ENCODE measurements at places on chromosomes 3 and 15. TPM values are rescaled to one million over a fixed set of nuclear protein-coding genes. Genes with fewer than 3 reads are reported as not detected.

Gene CHSY1
- total RNA-seq: 58.3 TPM

Gene SERPINI2
- not detected for total RNA-seq

Gene PLXND1
- 12.5 TPM for total RNA-seq

Gene KCNMB3
- 0.34 TPM for total RNA-seq

Gene CCR8
- 0.34 TPM for total RNA-seq

Gene SLC24A5
- not detected for total RNA-seq
